ENCODE measurements at places on chromosomes 16 and 17.

DNA sequence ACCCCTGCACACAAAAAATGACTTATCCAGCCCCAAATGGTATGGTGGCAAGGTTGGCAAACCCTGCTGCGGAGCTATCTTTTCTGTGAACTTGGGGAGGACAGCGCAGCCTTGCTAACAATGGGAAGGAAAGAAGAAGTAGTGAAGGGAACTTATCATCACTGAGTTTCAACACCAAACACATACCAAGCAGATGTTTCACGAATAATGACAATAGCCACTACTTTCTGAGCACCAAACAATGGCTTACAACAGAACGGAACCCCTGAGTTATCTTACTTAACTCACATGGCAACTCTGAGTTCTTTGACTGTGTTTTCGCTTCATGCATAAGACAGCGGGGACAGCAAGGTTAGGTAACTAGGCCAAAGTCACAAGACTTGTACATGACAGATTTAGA, 148.9 kb downstream of the XYLT1 start:
- DNase-seq, result no peak

- DNase-seq, result peak; percentile 53
These were observed 417.1 kb downstream of the TMEM114 start for GRCh38 chr16:8173111-8173644.

DNA sequence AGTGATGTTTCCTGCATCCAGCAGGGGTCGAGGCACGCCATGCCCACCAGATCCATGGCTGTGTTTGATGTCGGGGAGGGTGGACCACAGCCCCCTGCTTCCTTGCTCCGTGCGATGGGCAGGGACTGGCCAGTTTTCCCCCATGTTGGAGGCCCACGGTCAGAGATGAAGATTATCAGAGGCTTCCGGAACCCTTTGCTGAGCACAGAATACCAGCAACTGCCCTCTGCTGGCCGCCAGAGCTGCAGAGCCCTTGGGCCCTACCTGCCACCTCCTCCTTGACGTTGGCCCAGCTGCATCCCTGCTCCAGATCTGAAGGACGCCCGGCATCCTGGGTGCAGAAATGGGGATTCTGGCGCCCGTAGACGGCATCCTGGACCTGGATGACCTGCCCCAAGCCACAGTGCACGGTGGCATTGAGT, 23.7 kb upstream of the BCO1 start:
- DNase-seq, result no peak

- no peak for DNase-seq
These were observed 144.5 kb downstream of the RPTOR start for GRCh38 chr17:80689129-80689619.

DNA sequence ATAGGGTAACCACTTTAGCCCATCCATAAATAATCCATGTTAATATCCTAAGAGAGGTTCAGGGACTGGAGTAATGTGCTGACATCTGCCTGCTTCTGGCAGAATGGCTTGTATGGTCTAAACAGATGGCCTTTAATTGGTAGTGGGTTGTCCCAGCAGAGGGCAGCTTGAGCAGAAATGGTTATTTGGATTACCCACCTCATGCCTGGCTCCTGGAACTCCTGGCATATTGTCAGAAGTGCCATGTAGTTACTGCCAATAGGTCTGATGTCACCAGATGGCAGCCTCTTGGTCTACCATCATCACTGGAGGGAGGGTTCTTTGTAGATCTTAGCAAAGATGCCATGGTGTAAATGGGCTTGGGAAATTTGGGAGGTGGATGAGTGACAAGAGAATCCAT, 157.5 kb upstream of the SOX9 start:
- no peak for DNase-seq
